Suprapubic skin (tissue), 4 donors: ENCODE measurements at places on chromosomes 13 and 19. TPM values are rescaled to one million over a fixed set of nuclear protein-coding genes. Genes with fewer than 3 reads are reported as not detected.

GRCh38 chr19:39623946-39624345 lies 21.6 kb downstream of the LGALS13 start:
- no peak for DNase-seq

The VSTM2B gene
- total RNA-seq: not detected

The CEACAM8 gene
- 0.18 TPM for total RNA-seq

GRCh38 chr19:45218426-45218825 lies 26.8 kb downstream of the EXOC3L2 start:
- DNase-seq: no peak

- DNase-seq: no peak
These were observed 13.7 kb downstream of the CEBPA start for GRCh38 chr19:33288666-33289065.

DNA sequence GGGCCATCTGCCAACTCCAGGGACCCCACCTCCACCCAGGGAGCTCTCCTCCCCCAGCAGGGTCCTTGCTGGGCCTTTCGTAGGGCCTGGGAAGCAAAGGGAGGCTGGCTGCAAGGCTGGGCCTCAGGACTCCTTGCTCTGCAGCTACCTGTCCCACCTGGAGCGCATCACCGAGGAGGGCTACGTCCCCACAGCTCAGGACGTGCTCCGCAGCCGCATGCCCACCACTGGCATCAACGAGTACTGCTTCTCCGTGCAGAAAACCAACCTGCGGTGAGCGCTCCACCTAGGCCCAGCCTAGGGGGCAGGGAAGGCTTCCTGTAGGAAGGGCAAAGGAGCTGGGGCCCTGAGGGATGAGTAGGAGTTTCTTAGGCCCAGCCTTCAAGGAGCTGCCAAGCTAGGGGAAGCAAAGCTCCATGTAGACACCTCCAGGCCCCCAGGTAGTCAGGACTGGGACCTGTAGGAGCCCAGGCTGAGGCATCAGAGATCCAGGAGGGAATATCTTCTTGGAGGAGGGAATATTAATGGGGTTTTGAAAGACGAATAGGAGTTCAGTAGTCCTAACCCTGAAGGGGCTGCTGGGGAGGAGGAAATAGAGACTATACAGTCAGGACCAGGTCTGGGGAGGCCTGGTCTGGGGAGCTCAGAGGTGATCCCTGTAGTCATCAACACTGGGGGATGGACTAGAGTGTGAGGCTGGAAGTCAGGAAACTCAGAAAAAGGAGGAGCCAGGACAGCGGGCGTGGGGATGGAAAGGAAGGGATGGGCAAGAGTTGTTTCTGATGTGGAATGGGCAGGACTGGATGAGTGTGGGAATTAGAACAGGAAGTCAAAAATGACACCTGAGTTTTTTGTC lies 16.0 kb downstream of the GNA15 start:
- DNase-seq: no peak

The ZNF816 gene
- total RNA-seq: 10.5 TPM

The ETV2 gene
- total RNA-seq: 4.0 TPM

GRCh38 chr13:42864952-42865767 lies 83.8 kb downstream of the FAM216B start:
- DNase-seq: no peak

The IZUMO2 gene
- not detected for total RNA-seq

The CRLF1 gene
- 60.5 TPM for total RNA-seq

DNA sequence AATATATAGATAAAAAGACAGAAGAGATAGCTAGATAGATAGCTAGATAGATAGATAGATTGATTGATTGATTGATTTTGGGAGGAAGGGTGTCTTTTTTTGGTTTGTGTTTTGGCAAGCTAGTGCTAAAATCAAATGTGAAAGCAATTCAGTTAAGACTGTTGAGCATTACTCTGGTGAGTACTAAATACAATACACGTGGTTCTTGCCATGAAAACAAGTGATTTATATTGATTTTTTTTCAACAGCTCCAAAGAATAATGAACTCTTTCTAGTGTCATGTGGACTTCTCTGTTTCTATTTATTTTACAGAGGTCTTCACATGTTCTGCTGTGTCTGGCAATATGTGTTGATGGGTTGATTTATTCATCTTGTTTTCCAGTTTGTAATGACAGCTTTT lies 172.0 kb downstream of the POU4F1 start:
- no peak for DNase-seq

DNA sequence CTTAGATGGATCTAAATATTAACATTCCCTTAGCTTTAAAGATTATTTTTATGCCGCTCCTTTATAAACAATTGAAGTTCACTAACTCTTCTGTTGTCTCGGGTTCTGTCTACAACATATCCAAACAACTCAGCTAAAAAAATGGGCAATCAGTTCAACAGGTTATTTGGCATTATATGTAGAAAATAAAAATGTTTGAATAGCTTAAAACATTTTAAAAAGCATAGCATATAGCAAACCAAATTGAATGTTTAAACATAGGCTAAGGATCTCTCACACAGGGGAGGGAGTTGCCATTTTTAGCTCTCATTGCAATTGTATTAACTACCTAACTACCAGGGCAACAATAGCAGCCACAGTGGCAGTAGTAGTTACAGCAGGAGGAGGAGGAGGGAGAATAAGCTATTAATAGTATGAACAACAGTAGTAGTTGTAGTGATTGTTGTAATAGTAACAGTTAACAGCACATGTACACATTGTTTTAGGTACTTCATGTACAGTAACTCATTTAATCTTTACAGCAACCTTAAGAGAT lies 404.2 kb downstream of the KCNRG start:
- no peak for DNase-seq

DNA sequence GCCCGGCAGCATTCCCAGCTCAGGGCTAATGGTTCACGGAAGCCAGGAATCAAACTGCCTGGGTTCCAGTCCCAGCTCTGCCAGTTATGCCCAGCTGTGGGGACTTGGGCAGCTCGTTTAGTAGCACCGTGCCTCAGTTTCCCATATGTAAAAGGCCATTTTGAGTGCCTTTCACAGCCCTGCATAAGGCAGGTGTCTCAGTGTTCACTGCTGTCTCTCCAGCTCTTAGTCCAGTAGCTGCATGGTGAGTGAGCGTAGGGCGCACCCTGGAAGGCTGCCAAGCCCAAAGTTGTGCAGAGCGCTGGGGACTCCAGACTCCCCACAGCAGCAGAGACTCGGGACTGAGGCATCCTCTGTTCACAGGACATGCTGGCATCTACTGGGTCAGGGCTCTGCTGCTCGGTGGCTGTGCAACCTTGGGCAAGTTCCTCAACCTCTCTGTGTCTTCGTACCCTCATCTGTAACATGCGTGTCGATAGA lies 5.5 kb downstream of the RPL28 start:
- DNase-seq: no peak

The SLC25A41 gene
- total RNA-seq: not detected

The S1PR4 gene
- 1.6 TPM for total RNA-seq

- no peak for DNase-seq
These were observed 443.1 kb upstream of the SPRY2 start for GRCh38 chr13:80783926-80784565.

- no peak for DNase-seq
These were observed 10.3 kb downstream of the AKT2 start for GRCh38 chr19:40274585-40275544.

DNA sequence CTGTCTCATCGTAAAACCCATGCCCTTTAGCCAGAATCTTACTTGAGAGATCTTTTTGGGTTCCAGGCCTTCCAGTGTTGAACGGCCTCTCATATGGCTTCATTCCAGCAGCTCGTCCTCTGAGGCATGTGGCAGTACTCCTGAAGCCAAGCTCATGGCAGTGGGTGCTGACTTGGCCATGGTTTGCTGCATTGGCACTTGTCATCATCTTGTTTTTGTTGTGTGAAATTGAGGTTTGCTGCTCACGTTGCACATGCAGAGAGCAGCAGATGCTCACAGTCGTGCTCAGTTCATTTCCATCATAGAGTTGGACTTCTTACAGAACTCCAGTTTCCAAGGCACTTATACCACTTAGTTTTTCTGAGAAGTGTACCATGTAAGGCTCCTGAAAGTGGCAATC lies 14.9 kb downstream of the TEX29 start:
- no peak for DNase-seq

DNA sequence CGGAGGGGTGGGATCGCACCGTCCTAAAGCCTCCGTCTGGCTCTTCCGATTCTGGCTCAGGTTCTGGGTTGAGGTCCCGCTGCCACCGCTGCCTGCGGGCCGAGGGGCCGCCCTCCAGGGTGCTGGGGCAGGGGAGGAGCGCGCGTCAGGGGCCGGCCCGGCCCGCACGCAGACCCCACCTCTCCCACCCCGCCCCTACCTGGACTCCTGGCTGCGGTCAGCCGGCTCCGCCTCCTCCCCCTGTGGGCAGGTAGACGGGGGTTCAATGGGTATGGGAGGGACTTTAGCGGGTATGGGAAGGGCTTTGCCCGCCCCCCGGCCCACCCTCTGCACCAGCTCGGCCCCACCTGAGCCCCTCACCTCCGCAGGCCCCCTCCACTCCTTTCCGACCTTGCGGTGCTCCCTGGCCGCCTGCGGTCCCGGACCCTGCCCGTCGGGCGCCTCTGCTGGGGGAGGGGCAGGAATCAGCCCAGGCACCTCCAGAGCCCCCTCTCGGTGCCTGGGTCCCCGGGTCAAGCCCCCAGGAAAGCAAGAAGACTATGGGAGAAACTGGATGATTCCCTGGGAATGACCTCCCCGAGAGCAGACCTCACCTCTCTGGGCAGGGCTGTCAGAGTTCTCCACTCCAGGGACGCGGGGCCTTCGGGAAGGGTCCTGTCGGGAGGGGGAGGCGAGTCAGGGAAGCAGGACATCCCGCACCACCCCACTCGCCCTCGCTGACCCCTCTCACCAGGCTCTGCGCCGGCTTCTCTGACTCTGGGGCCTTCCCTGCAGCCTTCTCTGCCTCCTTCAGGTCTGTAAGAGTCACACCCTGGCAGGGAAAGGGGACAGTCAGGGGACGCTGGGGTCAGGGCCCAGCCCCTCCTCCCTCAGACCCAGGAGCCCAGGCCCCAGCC lies 17.0 kb downstream of the EPS8L1 start:
- DNase-seq: peak; percentile 66

The ZNF730 gene
- not detected for total RNA-seq

DNA sequence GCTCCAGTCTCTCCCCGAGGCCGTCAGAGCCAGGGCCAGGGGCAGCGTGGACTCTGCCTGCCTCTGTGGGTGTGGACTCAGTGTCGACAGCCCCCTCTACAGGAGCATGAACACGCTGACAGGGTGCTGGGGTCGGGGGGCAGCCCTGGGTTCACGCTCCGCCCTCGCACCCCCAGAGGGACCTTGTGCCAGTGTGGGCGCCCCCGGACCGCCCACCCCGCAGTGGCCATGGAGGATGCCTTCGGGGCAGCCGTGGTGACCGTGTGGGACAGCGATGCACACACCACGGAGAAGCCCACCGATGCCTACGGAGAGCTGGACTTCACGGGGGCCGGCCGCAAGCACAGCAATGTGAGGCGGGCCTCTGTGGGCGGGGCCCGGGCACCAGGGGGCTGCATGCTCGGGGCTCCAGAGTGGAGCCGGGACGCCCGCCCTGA lies 8.3 kb downstream of the TRPM4 start:
- no peak for DNase-seq

DNA sequence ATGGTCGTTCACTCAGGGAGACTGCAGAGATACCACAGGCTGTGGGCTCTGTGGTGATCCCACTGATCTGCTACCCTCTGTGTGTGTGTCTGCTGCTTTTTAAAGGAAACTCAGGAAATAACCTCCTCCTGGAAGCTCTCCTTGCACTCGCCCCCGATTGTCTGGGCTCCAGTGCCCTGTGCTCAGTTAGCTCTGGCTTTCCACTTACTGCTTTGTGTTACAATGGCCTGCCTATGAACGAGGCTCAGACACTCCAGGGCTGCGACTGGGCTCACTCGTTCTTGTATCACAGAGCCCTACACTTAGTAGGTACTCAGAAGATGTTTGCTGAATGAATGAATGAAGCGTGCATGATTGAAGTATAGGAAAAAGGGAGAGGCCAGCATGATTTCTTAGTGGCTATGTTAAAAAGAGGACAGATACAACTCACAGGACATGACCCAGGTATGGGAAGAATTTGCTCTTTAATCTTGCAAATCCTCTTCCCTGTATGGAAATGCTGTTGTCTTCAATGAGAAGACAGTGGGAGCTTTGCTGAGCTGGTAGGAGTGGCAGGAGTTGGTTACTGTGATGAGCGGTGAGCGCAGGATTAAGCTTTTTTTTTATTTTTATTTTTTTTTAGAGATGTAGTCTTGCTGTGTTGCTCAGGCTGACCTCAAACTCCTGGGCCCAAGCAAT lies 26.4 kb downstream of the B3GLCT start:
- no peak for DNase-seq

DNA sequence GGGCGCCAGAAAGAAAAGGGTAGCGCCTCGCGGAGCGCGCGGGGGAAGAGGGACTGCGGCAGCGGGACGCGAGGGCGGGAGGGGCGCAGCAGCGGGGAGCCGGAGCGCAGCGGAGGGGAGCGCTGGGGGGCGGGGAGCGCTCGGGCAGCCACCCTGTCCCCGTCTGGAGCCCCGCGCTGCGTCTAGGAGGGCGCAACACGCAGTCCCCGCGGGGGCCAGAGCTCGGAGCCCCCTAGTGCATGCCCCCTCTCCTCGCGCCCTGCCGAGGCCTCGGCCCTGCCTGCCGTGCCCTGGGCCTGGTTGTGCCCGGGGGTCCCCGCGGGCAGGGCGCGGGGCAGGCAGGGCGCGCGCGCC lies 37.9 kb downstream of the SOX1 start:
- no peak for DNase-seq
